ENCODE measurements at places on chromosomes 7 and 10.

DNA sequence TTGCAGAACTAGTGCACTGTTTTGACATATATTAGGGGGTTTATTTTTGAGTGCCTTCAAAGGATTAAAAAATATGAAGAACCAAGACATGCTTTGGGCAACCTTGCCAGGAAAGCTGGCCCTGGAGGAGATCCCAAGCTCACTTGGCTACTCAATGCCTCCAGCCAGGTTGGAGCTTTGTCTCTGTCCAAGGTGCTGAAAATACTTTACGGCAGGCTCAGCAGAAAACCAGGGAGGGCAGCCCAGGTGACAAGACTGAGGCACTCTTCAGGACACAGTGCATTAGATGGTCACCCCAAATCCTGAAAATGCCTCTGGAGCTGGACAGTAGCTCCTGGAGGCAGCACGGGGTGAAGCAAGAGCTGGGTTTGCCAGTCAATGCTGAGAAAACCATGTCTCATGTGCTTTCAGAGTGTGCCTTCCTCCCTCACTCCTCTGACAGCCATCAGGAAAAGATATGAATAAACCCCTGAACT is 5.8 kb upstream of the KCNH2 start:
- peak; percentile 47 for DNase-seq

- no peak for DNase-seq
Observed at GRCh38 chr7:152551304-152552036, 115.7 kb upstream of the KMT2C start.

GRCh38 chr7:100911484-100911883 is 15.8 kb upstream of the ACHE start:
- DNase-seq = no peak

GRCh38 chr10:28906415-28906814 is 229.1 kb downstream of the BAMBI start:
- DNase-seq = no peak

DNA sequence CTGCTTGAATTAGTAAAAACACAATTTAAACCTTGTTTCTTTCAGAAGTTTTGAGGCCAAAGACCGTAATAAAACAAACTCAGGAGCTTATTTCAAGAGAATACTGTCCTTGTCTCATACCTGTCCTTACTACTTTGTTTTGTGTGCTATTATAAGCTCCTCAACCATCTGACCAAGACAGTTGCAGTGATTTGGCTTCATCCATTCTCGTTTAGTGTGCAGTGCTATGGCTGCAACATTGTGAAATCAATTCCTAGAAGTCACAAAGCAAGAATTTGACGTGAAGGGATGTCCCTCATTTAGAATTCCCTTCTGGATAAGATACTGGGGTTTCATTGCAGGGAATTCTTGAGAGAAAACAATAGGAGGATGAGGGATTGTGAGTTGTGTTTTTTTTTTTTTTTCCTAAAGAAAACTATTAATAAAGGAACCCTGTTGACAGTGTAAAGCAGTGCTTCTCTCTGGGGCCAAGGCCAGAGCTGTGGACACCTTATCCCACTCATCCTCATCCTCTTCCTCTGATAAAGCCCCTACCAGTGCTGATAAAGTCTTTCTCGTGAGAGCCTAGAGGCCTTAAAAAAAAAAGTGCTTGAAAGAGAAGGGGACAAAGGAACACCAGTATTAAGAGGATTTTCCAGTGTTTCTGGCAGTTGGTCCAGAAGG is at the start of gene OIT3:
Gene OIT3, plus strand, starts transcription at position 604 of the 663 bp plus-strand sequence. CDS start 60 bp downstream, outside the sequence.
- no peak for DNase-seq

- DNase-seq = no peak
Observed at GRCh38 chr7:31310321-31310935, 30.1 kb downstream of the NEUROD6 start.

DNA sequence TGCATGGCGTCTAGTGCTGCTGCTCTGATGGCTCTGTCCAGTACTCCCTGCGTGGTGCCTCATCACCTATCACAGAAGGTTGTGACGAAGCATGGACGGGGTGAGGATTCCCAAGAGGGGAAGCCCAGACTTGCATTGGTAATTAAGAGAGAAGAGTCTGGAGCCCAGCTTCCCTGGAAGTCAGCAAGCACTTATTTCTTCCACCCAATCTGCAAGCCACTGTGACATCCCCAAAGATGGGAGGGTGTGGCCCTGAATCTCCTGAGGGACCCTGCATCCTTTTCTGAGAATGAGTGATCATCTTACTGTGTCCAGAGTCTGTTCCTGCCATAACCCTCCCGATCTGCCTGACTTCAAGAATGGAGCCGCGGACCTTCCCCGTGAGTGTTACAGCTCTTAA is 166.7 kb downstream of the PTPN20 start:
- DNase-seq = no peak

GRCh38 chr7:46715579-46715978 is 794.5 kb upstream of the IGFBP3 start:
- DNase-seq = peak; percentile 41

DNA sequence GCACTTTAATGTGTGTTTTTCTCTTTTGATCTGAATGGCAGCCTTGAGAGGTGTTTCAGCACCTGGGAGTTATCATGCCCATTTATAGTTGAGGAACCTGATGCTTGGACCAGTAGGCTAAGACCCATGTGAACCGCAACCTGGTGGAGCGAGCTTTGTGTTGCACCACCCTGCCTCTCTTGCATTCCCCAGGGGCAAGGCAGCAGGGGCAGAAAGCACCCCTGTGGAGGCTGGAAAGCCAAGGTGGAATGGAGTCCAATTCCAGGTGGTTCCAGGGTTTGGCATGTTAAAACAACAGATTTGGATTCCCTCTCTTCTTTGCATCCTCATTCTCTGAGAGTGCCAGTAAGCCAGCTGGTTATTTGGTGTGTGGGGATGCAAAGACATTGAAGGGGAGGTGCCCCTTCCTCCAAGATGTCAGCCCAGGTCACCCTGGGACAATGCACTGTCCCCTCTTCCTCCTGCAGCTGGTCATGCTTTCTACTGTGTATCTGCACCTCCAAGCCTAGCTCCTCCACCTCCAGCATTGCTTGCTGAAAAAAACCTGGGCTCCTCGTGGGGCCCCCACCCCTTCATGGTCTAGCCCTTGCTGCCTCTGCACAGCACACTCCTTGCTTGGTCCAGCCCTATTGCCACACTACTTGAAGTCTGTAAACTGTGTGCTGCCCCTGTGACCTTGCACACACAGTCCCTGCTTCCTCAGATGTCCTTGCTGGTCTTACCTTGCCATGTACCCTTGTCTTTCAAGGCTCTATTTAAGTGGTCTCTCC is 5.6 kb upstream of the CDH23 start:
- DNase-seq = no peak

GRCh38 chr7:138785587-138786437 is 12.0 kb upstream of the TMEM213 start:
- no peak for DNase-seq

DNA sequence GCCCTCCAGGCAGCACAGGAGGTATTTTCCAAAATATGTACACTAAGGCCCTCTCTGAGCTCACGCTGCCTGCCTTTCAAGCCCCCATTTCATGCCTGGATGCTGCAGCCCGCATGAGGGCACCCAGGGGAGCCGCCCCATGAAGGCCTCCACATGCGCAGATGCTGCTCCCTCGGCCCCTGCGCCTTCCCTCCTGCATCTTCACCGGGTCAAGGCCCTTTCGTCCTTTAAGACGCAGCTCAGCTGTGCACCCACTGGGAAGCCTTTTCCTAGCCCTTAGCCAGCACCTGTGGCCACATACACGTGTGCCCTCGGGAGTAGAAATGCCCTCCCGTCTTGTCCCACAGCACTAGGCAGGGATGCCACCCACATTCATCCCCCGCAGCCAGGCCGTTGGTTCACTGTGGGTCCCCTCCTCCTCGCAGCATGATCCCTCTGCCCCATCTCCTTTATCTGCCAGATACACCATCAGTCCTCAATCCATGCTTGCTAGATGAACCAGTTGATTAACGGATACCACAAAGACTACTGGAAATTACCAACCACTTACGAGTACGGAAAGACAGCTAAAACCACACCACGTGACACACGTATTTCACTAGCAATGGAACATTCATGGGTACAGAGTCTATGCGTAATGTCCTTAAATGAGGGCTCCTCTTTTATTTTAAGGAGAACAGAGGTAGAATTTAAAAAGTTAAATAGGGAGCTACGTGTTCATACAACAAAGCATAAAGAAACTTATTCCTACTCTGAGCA is 278.0 kb downstream of the TNS3 start:
- no peak for DNase-seq

GRCh38 chr7:85186083-85186520 is 754 bp downstream of the SEMA3D start:
- DNase-seq = peak; percentile 70

GRCh38 chr10:128084991-128085390 is 41.2 kb downstream of the MKI67 start:
- DNase-seq = no peak

- peak; percentile 84 for DNase-seq
Observed at GRCh38 chr7:47940088-47941013, 7.9 kb downstream of the PKD1L1 start.

- no peak for DNase-seq
Observed at GRCh38 chr10:11478807-11479206, 132.6 kb downstream of the USP6NL start.

GRCh38 chr7:47371733-47372368 is 210.1 kb downstream of the TNS3 start:
- DNase-seq = peak; percentile 44

GRCh38 chr10:85558533-85558932 is 808.1 kb downstream of the GRID1 start:
- DNase-seq = peak; percentile 71

GRCh38 chr7:52669031-52669430 is 366.4 kb upstream of the POM121L12 start:
- DNase-seq = no peak

- DNase-seq = no peak
Observed at GRCh38 chr7:2559283-2559950, 638 bp downstream of the IQCE start.

DNA sequence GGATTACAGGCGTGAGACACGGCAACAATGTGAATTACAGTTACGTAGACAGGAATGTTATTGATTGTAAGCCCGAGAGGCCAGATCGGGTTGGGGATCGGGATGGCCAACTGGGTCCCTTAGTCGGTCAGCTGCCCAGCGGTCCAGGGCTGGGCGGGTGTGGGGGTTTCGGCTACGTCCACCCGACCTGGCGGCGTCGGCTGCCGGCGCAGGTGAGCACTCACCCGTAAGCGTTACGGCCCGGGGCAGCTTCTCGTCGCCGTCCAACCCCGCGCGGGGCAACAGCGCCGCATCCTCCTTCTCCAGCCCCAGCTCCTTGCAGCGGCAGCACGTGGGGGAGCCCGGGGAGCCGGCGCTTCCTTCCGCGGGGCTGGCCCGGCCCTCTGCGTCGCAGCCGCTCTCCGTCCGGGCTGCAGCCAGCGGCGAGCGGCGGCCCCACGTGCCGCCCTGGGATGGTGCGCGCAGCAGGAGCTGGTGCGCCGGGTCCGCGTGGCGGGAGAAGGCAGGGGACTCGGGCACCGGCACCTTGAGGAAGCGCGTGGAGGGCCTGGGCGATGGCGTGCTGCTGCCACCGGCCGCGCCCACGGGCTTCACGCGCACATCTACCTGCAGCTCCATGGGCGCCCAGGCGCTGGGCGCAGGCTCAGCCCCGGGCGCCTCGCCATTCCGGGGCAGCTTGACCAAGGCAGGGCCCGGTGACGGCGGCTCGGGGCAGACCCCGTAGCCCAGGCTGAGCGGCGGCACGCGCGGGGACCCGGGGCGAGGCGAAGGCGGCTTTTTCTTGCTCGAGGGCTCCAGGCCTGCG is 609 bp downstream of the KLRG2 start:
- DNase-seq = peak; percentile 17

GRCh38 chr10:108685863-108686531 is 1237.3 kb downstream of the XPNPEP1 start:
- no peak for DNase-seq

DNA sequence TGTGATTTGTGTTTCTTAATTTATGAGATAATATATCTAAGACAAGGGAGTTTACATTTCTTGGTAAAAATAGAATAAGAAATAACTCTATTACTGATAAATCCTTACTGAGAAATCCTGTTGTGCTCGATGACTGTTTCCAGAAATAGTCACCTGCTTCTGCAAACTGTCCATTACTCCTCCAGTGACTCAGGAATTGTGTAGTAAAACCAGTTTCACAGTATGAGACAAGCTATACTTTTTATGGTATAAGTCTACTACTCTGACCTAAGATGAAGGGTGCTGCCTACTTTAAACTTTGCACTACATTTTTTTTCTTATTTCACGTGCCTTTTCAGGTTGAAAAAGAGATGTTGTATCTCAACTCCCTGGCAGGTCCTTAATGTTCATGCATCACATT is 6.8 kb upstream of the ANKRD22 start:
- no peak for DNase-seq

- DNase-seq = no peak
Observed at GRCh38 chr10:101030496-101031127, 317 bp downstream of the PDZD7 start.

GRCh38 chr7:2631946-2632732 is at the start of gene TTYH3:
Gene TTYH3 (plus strand): TSS chr7:2631986. CDS start chr7:2632156, 170 bp downstream.
- DNase-seq = no peak

GRCh38 chr10:109937460-109938065 is 14.3 kb upstream of the XPNPEP1 start:
- DNase-seq = no peak

DNA sequence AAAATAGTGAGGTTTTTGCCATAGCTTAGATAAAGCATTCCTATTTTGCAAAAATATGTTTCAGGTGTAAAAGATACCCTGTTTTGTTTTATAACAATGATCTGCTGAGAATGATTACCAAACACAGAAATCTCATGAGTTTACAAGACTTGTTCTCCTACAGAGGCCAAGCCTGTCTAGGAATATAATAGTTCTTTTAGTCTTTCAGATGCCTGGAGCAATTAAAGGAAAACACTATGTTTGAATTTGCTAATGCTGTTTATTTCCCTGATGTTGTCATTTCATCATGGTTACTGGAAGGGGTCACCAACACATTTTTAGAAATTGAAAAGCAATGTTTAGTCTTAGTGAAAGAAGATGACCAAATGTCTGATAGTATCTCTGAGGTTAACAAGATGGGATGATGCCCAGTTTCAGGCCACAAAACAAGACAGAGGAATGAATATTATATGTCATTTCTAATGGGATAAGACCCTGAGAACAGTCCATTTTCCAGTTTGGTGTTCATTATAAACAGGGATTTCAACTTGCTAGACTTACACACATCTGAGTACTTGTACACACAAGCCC is 559.9 kb downstream of the INHBA start:
- DNase-seq = no peak

DNA sequence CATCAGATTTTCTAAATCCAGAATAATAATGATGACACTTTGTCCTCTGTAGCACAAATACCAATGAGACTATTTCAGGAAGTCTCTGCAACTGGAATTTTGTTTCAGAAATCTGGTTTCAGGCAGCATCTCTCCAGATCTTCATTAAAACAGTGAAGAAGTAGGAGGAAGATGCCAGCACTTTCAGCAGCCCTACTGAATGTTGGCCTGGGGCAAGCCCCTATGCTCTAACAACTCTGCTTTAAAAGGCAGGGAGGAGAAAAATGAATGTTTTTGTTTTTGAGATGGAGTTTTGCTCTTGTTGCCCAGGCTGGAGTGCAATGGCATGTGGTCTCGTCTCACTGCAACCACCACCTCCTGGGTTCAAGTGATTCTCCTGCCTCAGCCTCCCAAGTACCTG is 7.2 kb upstream of the CAV1 start:
- DNase-seq = no peak

Data from mesenchymal stem cell (in vitro differentiated cells and primary cell).